Fibroblast of skin of abdomen (primary cell): ENCODE measurements at places on chromosomes 2 and 18.

- DNase-seq = no peak
These were observed 11.8 kb downstream of the RND3 start for GRCh38 chr2:150475479-150476250.

GRCh38 chr2:179059026-179059700 lies 9.2 kb upstream of the CCDC141 start:
- DNase-seq = no peak

- DNase-seq = no peak
These were observed 7.1 kb downstream of the ANO7 start for GRCh38 chr2:241195506-241196130.

GRCh38 chr2:44487052-44487451 lies 125.3 kb downstream of the CAMKMT start:
- DNase-seq = no peak

DNA sequence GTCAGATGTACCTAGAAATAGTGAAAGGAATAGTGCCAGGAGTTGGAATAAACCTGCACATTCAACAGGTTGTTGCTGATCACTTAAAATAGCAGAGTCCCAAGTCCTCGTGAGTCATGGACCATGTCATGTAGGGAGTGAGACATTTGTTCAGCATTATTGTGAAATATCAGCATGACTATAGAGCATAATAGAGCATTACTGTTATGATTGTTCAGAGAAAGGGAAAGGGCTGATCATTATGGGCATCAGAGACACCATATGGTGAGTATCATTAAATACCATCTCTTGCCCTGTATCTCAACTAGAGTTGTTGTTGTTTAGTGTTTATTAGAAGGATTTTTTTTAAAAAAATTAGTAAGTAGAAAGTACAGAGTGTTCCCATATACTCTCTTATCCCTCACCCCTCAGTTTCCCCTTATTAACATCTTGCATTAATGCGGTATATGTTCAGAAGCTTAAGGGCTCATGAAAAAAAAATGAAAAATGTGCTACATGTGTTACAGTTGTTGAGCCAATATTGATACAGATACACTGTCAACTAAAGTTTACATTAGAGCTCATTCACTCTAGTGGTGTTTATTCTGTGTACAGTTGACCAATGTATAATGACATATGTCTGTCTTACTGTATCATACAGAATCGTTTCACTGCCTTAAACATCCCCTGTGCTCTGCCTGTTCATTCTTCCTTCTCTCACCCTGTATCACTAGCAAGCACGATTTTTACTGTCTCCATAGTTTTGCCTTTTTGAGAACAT lies 5.7 kb downstream of the ELAC1 start:
- DNase-seq = peak; percentile 16

DNA sequence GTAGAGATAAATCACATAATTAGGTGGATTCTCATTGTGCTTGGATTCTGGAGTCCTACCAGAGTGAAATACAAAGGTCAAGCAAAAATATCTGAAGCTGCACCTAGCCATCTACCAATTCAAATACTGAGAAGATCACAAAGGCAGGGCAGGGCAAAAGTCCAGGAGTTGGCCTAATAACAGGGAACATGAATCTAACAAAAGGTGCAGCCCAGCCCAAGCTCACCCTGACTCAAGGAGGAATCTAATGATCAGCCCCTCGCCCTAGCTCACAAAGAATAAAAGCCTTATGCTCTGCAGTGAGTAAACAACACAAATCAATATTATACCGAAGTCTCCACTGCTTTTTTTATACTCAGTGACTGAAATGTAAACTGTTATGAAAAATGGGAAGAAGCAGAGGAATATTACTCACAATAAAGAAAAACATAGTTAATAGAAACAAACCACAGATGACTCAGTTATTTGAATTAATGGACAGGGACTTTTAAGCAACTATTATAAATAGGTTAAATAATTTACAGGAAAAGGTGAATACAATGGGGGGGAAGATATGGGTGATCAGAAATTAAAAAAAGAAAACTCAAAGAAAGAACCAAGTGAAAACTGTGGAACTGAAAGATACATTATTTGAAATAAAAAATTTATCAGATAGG lies 49.5 kb downstream of the ANTXR1 start:
- DNase-seq = no peak
